ENCODE measurements at places on chromosomes 6 and 20.

- no peak for DNase-seq
Observed at GRCh38 chr6:133399426-133399825, 158.3 kb downstream of the EYA4 start.

GRCh38 chr6:110549277-110549676 is 72.9 kb upstream of the SLC22A16 start:
- no peak for DNase-seq

DNA sequence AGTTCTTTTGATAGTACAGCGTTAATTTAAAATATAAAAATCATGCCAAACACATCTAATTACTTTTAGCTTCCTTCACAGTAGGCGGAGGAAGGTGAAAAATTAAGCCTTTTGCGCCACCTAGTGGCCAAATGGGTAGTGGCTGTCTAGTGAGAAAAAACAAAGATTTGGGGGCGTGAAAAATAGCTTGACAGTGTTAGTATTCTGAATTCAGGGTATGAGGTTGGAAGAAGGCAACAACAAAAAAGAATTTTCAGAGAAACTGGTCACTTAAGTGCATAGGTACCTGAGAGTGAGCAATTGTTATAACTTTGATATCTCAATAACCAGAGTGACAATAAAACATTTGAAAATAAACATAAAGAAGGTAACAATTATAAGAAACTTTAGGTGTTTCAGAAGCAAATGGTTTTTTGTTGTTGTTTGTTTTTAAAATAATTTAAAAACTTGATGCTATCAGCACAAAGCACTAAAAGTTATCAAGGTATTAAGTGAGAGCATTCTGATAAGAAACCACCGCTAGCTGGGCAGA is 14.3 kb downstream of the PSMB9 start:
- peak; percentile 65 for DNase-seq

DNA sequence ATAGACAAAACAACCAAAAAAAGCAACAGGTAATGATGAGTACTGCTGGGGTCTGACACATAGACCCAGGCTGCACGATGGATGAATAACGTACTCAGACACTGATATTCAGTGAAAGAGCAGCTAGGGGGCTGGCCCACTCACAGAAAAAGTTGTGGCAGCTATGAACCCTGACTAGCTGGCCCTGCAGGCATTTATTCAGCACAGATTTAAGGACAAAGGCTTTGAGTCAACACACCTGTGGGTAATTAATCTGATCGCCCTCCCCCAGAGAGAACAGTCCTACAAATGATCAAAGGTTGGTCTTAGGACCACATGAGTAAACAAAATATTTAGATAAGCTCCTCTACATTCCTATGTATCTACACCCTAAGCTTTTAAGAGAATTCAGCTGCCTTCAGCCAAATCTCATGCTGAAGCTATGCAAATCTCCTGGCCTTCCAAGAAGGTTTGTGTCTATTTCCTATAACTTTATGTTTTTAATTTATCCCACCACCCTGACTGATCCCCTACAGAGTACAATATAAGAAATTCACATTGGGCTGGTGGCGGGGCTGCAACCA is 81.7 kb upstream of the NXT1 start:
- no peak for DNase-seq

- DNase-seq, result no peak
Observed at GRCh38 chr20:4327956-4328355, 312.6 kb upstream of the RNF24 start.

DNA sequence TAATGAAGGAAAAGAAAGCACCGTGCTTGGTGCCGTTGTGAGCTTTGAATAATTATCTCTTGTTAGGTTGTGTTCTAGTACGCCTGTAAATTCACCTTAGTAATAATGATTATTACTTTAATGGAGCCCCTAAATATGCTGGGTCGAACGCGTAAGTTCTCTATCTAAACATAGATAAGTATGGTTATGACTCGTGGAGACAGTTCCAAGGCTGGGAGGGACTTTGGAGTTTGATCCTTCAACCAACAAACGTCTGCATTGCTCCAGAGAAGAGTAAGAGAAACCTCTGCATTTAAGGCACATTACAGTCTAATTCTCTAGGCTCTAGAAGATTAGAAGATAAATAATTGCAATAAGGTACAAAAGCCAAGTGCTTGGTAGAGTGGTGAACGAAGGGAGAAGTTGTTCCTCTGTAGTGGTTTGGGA is 514 bp downstream of the ACOT13 start:
- no peak for DNase-seq

DNA sequence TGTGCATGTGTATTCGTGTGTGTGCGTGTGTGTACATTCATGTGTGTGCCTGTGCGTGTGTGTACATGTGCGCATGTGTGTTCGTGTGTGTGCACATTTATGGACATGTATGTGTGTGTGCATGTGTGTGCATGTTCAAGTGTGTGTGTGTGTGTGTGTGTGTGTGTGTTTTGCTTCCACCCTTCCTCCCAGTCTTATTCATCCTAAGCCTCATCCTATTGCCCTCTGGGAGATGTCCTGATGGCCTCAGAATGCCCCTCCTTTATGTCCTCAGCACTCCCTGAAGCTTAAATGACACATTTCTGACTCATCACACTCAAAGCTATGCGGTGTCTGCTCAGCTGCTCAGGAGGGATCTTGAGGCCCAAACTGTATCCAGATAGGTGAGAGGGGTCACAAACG is 76.6 kb upstream of the CCDC167 start:
- no peak for DNase-seq

DNA sequence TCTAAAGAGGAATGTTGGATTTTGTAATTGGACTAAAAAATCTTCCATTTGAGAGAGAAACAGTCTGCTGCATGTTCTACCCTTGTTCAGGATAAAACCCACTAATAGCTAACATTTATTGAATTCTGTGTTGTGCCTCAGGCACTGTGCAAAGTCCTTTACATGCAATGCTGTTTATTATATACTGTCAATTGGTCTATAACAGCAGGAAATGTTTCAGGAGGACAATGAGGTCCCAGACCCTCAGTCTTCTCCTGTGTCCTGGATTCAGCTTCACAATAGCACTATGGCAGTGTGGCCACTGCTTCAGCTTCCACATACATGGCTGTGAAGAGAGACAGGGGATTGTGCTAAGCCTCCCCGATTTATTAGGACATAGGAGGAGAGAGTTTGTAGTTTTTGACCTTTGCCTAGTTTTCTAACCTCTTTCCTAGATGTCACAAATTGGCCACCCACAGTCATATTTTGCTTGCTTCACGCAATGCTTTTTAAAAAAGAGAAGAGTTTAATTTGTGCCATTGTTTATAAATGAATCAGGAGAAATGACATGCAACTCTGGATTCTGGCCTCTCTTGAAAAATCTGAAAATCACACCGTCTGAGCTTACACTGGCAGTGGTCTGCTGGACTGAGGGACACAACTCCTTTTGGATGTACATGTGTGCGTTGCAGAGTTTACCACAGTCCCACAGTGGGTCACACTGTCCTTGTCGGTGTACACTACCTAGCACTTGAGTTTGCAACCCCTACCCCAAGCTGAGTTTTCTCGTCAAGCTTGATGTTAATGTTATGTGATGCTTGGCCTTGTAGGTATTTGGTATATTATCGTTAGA is 11.3 kb downstream of the PTPN1 start:
- no peak for DNase-seq

GRCh38 chr6:20542927-20543602 is 8.8 kb downstream of the CDKAL1 start:
- no peak for DNase-seq

DNA sequence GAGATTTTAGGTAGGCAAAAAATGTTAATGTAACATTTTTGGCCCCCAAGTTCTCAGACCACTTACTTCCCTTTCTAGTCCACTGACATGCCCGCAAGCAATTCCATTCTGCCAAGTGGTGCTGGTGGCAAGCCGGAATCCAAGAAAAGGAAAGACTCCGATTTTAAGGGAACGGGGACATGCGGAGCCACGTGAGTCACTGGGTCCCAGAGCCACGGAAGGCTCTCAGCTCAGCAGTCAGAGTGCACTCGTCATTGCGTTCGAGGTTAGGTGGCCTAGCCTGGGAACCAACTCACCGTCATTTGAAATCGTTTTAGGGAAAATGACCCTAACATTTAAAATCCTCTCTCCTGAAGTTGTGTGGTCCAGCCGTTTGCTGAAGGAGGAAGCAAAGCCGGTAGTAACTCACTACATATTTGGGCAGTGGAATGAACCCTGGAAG is 711 bp upstream of the SIRT5 start:
- peak; percentile 30 for DNase-seq

Data from hippocampal formation (tissue), 2 donors.